Fibroblast of upper back skin (primary cell): ENCODE measurements at places on chromosomes 13 and 19.
A peak's percentile ranks its signal among the peaks of the same experiment; 100 is the strongest.

DNA sequence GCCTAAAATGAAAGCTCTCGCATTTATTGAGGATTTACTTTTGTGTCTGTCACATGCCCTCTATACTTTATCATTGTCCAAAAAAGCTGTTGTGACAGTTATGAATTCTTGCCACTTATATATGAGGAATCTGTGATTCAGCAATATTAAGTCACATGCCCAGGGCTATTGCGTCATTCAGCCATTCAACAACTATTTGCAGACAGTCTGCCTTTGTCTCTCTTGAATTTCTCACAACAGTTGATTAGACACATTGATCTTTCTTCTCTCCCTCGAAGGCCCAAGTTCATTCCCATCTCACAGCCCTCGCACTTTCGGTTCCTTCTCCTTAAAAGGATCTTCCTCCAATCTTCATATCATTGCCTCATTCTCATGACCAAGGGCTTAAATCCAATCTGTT lies 342.6 kb downstream of the MZT1 start:
- peak; percentile 72 for DNase-seq

GRCh38 chr19:1481893-1482360 lies 2.9 kb upstream of the C19orf25 start:
- DNase-seq = no peak

GRCh38 chr19:38665950-38666662 lies 18.7 kb downstream of the ACTN4 start:
- peak; percentile 95 for DNase-seq

DNA sequence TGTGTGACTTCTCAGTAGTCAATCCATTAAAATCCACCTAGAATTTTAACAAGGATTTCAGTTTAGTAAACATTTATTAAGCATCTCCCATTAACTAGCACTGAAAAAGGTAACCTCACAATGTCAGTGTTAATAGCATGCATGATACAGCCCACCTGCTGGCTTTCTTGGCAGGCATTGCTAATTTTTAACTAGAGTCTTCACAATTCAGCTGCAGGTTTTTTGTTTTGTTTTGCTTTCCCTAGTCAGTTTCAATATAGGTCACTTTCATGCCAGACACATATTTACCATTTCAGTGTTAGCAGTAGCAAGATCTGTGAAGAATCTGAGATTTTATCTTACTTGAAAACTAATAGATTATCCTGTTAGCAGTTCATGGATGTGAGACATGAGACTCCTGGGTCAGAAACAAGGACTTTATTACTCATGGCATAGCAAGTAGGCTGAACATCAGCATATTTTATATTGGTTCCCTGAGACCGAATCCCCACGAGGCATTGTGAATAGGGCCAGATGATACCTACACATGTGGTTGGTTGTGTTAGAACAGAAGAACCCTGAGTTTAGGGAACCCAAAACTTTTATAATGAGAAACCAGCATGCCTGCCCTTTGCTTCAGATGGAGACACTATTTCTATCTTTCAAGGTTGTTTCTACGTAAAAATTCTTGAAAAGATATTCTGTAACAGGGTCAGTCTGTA lies 198.0 kb upstream of the HTR2A start:
- DNase-seq = no peak

DNA sequence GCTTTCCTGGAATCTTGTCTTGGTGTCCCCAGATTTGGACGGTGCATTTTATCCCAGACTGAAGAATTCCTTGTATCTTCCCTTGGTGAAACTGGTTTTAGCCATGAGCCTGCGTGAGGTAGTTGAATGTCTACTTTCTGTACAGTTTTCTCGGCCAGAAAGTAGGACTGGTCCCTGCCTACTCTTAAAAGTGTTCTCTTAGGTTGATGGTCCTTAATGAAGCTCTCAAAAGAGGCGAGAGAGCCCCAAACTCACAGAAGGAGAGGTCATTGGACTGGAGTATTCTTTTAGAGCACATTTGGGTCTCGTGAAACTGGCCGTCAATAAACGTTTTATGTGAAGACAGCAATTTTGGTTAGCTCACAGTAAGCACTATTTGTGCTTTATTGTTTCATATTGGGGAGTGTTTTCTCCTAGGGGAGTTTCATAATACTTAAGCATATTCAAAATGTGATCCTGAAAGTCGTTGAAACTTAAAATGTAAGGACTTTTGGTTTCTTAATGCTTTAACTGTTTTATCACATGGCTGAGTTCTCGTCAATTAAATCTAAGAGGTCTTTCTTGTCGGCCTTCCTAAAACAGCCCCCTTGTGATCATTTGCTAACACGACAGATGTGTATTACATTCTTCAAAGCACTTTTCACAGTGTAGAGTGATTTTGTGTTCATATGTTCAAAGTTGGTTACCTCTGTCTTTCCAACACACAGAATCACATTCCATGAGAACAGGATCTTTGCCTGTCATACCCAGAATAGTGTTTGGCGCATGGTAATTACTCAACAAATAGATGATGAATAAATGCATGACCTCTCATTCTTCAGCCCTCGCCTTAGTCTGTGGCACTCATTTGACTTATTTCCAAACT lies 889 bp downstream of the GTF2F2 start:
- peak; percentile 21 for DNase-seq

DNA sequence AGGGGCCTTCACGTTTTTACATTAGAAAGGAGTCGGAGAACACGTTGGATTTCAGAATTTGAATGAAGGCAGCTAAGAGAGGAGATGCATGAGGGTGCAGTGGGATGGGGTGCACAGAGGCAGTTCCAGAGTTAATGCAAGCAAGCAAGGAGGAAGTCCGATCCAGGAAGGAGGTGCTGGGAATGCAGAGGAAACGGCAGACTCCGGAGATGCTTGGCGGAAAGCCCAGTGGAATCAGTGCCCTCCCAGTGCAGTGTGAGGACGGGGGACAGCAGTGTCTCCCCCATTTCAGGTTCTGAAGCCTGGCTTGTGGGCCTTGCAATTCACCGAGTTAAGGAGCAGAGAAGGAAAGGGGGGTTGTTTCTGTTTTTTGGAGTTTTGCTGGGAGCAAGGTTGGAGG lies 100.4 kb downstream of the COL4A2 start:
- no peak for DNase-seq

DNA sequence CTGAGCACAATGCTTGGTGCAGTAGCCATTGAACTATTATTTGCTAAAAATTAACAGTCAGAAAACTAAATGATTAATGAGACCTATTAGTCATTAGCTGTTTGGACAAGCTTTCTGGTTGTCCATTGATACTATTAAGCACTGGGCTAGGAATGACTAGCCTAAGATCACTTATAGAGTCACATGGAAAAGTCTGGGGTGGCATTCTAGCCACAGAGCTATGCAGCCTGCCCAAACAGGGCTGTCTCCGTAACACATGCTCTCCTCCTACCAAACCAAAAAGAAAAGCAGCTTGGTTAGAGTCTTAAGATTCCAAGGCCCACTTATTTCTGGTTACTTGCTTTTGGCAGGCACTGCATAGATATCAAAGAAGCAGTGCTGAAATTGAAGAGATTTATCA lies 193.5 kb upstream of the NBEA start:
- no peak for DNase-seq

DNA sequence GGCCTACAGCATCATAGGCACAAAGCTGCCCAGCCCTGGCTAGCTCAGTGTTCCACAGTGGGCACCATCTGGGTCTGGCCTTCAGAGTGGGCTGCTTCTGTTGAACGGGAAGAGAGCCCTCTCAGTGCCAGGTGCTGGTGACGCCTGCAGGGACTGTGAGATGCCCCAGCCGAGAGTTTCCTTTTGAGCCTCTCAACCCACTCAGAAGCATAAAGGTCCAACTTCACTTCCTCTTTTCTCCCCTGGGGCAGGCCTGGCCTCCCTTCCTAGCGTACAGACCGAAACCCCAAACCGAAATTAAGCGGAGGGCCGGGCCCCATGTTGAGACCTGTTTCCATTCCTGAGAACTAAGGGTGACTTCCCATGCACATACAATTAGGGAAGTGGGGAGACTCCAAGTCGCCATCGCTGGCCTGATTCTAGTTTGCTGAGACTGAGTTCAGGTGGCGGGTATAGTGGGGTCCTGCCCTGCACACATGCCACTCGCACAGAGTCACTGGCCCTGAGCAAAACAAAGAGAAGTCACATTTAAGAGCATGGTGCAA lies 6.9 kb downstream of the RAB8A start:
- no peak for DNase-seq

DNA sequence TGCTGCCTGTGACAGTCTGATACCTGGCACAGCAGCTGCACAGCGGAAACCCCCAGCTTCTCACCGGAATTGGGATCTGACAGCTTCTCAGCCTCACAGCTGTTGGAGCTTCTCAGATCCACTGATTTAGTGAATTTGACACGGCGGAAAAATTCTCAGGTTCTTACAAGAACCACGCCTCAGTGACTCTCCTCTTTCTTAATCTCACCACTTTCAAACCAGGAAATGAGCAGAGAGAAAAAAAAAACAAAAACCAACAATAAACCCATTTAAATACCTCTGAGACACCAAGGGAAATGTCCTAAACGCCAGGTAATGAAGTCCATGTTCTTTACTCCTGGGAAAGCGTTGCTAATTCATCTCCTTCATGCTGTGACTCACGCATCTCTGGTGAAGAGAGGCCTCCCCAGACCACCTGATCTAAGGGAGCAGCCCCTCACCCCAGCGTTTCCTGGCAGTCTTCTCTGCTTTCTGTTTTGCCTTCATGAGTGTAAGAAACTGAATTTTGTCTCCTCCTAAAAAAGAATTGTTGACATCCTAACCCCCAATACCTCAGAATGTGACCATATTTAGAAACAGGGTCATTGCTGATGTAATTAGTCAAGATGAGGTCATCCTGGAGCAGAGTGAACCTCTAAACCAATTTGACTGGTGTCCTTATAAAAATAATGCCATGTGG lies 15.9 kb upstream of the IZUMO2 start:
- no peak for DNase-seq

GRCh38 chr13:84129966-84130365 lies 247.7 kb upstream of the SLITRK1 start:
- DNase-seq = no peak

DNA sequence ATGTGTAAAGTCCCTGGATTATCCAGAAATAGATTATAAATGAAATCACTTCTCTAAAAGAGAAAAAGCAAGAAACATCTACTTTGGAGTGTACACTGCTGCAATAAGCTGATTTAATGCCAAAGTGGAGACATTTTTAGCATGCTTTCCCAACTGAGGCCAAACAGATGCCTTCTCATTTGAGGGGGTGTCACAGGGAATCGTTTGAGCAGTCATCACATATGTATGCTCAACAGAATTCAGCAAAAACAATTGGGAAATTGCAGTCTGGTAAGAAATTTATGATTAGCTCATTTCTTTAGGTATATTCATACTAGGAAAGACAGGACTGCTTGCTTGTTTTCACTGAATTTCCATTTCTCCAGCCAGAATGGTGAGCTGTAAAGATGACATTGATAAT lies 27.3 kb upstream of the TPP2 start:
- peak; percentile 47 for DNase-seq

- peak; percentile 31 for DNase-seq
Measured at GRCh38 chr13:29524176-29524575, 71.3 kb downstream of the SLC7A1 start.

DNA sequence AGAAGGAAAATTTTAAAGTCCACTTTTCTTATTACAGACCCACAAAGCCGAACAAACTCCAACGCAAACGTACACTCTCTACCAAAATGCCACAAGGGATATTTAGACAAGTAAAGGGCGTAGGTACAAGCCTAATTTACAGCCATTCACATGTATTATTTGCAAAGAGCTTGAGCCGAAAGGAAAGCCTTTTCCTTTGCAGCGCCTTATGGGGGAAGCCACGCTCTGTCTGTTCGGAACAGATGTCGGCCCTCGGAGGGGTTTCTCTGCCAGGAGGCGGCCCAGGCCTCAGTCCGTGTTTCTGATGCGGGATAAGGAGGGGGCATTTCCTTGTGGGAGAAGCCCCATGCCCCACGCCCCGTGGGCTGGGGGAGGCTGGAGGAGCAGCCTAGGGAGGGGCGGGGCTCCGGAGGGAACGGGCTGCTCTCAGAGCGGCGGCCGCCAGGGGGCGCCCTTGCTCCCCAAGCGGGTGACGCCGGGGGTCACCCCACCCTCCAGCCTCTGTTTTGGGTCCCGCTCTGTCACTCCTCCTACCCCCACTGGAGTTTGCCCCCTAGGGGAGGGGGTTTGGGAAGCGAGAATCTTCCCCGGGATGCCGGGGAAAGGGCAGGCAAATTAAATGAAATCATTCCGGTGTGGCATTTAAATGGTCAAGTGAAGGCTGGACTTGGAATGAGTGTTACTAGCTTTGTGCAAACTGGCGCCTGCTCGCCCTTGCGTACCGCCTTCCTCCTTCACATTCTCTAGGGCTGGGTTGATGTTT lies 2.9 kb downstream of the HTR2A start:
- peak; percentile 56 for DNase-seq

DNA sequence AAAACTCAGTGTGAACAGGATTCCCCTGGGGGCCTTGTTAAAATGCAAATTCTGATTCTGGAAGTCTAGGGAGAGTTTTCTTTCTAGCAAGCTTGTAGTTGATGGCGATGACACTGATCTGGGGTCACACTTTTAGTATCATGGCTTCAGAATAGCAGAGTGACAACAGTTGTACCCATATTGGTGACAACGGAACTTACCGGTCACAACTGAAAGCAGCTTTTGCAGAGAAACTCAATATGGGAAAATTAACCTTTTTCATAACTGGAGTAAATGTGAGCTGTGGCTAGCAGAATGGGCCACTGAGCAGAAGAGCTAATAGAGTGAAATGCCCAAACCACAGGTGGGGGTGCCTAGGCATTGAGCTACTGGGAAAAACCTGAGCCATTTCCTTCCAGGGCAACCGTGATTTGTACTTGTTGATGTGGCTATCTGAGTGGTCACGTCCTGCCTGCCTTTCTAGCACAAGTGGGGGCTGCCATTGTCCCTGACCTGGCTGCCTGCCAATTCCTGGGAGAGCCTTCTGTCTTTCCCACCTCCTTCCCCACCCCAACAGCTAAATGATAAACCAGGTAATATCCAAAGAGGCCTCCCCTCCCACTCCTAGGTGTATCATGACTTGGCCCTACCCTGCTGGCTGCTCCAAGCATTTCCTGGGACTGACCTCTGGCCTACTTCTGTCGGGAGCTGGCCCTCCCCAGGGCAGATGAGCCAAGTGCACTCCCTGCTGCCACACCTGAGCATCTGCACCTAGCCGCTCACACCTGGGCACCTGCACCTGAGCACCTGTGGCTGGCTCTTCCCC lies 1.7 kb upstream of the SLC10A2 start:
- DNase-seq = no peak

- no peak for DNase-seq
Measured at GRCh38 chr19:49020342-49020741, 3.5 kb upstream of the LHB start.

DNA sequence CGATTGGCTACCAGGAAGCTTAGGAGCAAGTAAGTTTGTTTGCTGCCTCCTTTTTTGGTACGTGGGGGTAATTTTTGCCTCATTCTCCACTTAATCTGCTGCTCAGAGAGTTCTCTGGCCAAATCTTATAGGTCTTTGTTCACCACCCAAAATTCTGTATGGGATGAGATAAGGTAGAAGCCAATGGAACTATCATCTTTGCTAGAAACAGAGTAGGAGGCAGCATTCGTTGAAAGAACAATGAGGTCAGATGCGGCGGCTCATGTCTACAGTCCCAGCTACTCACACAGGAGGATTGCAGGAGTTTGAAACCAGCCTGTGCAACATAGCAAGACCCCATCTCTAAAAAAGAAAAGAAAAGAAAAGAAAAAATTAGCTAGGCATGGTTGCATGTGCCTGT lies 5.0 kb upstream of the DNAAF3 start:
- no peak for DNase-seq

- DNase-seq = peak; percentile 7
Measured at GRCh38 chr13:47455626-47456025, 545.4 kb downstream of the SUCLA2 start.
